ENCODE measurements at places on chromosomes 7 and 10.

GRCh38 chr7:44768628-44769371 lies 20.2 kb downstream of the ZMIZ2 start:
- DNase-seq: no peak

- DNase-seq: no peak
Measured at GRCh38 chr10:1158066-1158465, 101.9 kb downstream of the WDR37 start.

DNA sequence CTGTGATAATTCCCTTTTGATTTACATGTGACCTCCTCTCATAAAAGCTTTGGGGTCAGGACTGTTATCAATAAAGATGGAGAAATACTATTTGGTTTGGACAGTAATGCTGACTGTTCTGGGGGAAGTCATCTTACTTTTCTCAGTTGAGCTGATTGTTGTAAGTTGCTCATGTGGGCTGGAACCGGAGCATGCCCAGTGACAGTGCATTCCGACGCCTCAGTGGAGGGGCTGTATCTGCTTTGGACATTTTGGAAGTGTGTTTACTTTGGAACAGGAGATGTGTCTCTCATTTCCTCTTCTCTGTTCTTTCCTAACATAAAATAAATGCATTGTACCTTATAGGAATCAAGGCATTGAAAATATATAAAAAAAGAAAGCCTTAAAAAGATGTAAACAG lies 30.1 kb downstream of the RBM33 start:
- no peak for DNase-seq

DNA sequence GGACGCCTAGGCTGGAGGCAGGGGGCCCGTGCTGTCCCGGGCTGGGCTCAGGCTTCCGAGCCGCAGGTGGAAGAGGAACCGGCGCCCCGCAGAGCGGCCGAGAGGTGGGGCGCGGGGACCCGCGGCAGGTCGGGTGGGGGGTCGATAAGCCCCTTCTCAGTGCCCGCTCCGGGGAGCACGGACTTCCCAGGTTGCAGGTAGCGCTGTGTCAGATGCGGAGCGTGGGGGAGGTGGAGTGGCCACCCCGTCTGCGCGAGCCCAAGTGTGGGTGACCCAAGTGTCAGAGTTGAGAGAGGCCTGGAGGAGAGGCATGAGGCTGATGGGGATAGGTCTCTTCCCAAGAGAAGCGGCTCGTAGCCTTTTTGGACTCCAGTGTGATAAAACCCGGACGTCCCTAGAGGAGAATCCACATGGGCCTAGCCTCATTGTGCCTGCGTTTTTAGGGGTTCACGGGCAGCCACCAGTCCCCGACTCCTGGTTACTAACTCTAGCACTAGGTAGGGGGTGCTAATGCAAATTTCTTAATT lies 580 bp downstream of the EEPD1 start:
- DNase-seq: no peak

DNA sequence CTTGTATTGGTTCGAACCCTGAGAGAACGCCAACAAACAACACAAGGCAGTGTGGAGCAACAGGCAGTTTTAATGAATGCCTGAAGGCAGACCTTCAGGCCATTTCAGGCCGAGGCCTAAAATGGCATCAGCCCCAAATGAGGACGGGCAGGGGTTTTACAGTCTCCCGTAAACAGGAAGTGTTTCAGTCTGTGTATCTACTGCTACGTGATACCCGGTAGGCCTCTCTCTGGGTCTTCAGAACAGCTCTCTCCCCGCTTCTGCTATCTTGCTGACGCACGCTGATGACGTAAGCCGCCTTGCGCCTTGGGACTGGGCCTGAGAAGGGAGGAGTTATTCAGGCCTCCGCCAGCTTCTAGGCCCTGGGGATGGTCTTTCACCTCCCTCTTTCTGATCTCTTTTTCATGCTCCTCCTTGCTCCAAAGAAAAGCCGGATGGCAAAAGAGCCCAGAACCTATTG lies 67.7 kb downstream of the ST8SIA6 start:
- DNase-seq: no peak

All from HT1080 (cell line).